Renal cortical epithelial cell (primary cell): ENCODE measurements at places on chromosomes 5 and 9. TPM values are rescaled to one million over a fixed set of nuclear protein-coding genes. Genes with fewer than 3 reads are reported as not detected.

GRCh38 chr9:17075146-17075757 lies 59.6 kb upstream of the CNTLN start:
- DNase-seq = no peak

- DNase-seq = no peak
These were observed at the start of gene COL5A1 for GRCh38 chr9:134641173-134641989. TSS of gene COL5A1 (plus strand) at chr9:134641803. CDS start at chr9:134642188, 385 bp downstream.

- peak; percentile 87 for DNase-seq
These were observed 4.8 kb downstream of the CD274 start for GRCh38 chr9:5455181-5455580.

GRCh38 chr5:94433397-94434163 lies 184.8 kb downstream of the KIAA0825 start:
- DNase-seq = peak; percentile 89

- DNase-seq = peak; percentile 72
These were observed 23.1 kb upstream of the NSMF start for GRCh38 chr9:137482094-137482781.

DNA sequence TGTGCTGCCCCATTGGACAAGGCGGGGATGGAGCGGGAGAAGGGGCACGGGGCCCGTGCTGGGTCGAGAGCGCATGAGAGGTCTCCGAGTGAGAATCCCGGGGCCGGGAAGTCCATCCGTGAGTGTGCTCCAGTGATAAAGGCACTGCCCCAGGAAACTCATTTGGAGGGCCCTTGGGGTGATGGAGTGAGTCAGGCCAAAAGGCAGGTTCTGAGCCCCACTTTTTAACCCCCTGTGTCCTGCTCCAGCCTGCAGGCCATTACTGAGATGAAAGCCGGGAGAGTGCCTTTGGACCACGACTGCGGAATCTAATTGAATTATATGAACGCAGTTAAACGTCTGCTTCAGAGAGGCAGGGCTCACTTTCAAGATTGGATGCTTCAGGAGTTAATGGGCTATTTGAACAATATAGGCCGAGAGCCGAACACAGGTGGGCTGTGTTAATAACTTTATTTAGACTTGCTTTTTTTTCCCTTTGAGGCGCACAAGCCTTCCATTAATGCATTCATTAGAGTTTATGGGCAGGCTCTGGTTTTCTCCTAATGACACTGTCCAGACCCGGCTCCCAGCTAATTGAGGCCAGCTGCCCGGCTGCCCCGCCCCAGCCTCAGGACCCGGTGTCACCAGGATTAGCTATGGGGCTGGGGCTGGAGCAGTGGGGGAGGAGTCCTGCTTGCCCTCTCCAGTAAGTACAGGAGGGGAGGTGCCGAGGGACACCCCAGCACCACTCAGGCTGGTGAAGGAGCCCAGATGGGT lies 79.1 kb upstream of the LMX1B start:
- no peak for DNase-seq

DNA sequence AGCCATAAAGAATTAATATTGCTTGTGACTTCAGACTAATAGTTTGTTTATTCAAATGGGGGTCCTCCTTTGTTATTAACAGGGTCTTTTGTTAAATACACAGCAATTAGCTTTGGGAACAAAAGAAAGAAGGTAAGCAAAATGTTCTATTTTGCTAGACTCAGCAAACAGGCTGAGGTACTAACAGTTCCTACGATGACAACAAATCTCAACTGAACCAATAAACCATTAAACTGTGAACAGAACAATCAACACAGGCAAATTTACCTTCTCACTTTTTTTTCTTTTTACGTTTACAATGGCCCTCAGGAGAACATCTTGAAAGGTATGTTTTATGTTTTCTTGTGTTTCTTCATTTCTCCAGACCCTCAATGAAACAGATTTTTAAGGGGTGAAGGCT lies 207.2 kb downstream of the NFIB start:
- DNase-seq = no peak

GRCh38 chr5:169904059-169904458 lies 76.2 kb downstream of the INSYN2B start:
- no peak for DNase-seq

DNA sequence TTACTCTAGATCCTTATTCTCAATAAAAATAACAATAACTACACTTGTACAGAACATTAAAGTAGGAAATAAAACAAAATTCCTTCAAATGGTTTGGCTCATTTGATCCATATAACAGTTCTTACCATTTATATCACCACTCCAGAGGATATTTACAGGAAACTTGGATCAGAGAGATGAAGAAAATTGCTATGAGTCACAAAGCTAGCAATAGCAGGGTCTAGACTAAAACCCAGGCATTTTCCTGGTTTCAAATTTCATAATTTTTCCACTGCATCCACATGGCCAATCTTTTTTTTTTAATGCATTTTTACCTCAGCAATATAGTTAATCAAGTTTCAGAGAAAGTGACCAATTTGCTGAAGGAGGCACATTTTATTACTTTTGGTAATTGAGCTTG lies 299.2 kb downstream of the ELAVL2 start:
- no peak for DNase-seq

- no peak for DNase-seq
These were observed 13.9 kb downstream of the SLC36A1 start for GRCh38 chr5:151461312-151461711.

GRCh38 chr5:118529361-118530144 lies 458.8 kb downstream of the DTWD2 start:
- no peak for DNase-seq

DNA sequence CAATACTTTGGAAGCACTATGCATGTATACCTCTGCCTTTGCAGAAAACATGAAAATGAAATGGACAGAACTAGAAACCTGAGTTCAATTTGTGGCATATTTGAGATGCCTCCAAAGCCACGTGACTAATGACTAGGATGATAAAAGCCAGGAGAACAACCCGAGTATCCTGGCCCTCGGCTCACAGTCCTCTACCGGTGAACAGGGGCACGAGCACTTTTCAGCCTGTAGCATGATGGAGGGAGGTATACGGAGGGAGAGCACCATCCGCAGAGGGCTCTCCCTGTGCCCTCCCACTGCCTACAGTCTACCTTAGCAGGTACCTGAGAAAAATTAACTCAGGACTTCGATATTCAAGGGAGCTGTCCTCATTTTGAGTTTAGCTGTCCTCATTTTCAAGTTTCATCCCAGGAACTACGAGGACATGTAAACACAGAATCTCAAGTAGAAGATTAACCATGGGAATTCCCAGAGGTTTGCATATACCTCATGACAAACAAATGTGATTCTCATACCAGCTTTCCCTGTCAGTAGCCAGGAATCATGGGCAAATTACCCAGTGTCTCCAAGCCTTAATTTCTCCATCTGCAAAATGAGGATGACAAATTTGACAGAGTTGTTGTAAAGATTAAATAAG lies 249.3 kb downstream of the DNAH5 start:
- peak; percentile 82 for DNase-seq

- DNase-seq = no peak
These were observed 26.2 kb downstream of the PDGFRB start for GRCh38 chr5:150129454-150129812.

DNA sequence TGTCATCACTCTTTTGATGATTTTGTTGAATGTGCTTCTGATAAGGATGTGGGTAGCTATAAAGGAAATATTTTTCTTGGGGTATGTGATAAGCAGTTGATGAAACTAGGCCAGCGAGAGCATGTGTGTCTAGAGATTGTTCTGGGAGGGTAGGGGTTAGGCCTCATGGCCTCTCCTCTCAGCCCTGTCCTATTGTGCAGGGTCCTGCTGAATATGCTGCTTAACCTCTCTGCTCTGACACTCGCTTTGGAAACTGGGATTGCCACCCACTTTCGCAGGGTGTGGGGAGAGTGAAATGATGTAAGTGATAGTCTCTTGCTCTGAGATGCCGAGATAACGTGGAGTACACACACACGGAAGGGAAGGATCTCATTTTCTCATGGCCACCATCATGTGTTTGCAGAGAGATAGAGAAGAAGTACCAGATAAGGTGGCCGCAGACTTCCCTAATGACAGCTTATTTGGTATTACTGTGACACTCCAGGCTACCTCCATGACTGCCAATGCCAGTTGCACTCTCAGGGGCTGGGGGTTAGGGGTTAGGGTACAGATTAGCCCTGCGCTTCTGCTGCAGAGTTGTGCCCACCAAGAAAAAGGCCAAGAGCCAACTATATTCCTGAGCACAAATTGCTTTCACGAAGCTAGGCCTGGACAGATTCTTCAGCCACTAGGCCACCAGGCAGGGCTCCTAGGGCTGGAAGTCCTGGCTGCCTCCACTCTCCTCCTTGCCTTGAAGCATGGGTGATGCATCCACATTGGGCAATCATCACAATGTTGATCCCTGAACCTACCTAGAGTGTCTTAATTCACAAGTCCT lies 25.2 kb upstream of the TNFAIP8 start:
- DNase-seq = no peak

- DNase-seq = peak; percentile 16
These were observed 10.2 kb downstream of the C9orf50 start for GRCh38 chr9:129610473-129611306.

INSL6 gene
- total RNA-seq = not detected in 2 replicates

GFPT2 gene
- total RNA-seq = 2.6 and 10.2 TPM in 2 replicates

MLLT3 gene
- 40.0 and 54.5 TPM in 2 replicates for total RNA-seq

CDKN2A gene
- total RNA-seq = 25.0 and 36.3 TPM in 2 replicates

DOK3 gene
- total RNA-seq = 0.17 and 13.6 TPM in 2 replicates
